AML-193 (cell line): ENCODE measurements at places on chromosomes 2 and 18.
A peak's percentile ranks its signal among the peaks of the same experiment; 100 is the strongest.

DNA sequence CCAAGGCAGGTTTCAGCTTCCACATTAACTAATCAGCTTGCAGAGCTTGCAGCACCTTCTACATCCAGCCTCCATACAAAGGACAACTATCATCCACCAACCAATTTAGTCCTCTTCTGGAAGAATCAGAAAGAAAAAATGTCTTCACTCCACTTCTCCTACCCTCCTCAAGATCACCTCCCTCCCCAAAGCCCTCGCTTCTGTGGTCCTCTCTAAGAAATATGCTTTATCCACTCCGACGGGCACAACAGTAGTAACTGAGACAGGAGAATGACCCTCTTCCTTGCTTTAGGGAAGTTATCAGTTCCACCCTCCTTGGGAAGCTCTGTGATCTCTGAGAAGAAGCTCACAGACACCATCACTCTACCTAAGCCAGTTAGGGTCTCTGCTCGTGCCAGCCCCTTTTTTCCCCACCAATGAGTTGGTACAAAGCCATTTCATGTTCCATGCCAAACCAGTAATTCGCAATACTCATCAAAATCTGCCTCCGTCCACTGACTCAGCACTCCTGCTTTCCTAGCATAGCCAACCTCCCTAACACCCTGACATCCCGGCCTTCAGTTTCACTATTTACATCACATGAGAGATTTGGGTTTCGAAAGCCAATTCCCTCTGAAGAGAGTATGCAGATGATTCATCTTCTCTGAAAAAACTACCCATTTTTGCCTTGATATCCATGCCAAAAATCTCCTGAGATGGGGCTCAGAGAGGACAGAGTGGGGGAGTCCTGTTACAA, 114.1 kb upstream of the PKDCC start:
- no peak for DNase-seq

GRCh38 chr18:54269893-54270844, 852 bp downstream of the POLI start:
- peak; percentile 65 for DNase-seq

- no peak for DNase-seq
Observed at GRCh38 chr2:163719331-163719730, 16.5 kb downstream of the FIGN start.

GRCh38 chr2:168495524-168495923, 39.5 kb downstream of the CERS6 start:
- no peak for DNase-seq

DNA sequence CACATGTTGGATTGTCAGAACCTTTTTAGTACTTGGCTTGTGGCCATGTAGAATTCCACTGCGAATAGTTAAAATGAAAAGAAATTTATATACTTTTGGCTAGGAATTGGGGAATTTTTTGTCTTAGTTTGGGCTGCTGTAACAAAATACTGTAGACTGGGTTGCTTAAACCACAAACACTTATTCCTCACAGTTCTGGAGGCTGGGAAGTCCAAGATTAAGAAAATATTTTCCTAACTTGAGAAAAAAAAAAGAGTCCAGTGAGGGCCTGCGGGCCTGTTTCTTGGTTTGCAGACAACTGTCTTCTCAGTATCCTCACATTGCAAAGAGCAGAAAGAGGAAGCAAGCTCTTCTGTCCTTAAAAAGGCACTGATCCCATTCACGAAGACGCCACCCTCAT, 81.9 kb downstream of the CD226 start:
- no peak for DNase-seq

GRCh38 chr2:217370391-217370790, 510.5 kb upstream of the TNP1 start:
- DNase-seq, result no peak

GRCh38 chr2:241885291-241885945, 15.9 kb downstream of the RTP5 start:
- no peak for DNase-seq

DNA sequence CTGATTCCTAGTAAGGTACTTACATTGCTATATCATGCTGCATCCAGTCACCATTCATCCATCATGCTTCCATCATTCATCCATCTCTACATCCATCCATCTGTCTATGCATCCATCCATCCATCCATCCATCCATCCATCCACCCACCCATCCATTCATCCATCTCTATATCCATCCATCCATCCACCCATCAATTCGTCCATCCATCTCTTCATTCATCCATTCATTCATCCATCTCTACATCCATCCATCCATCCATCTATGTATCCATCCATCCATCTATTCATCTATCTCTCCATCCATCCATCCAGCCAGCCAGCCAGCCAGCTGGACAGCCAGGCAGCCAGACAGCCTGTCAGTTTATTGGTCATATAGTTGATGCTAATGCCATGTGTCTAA, 20.7 kb downstream of the PRKCE start:
- DNase-seq, result no peak

DNA sequence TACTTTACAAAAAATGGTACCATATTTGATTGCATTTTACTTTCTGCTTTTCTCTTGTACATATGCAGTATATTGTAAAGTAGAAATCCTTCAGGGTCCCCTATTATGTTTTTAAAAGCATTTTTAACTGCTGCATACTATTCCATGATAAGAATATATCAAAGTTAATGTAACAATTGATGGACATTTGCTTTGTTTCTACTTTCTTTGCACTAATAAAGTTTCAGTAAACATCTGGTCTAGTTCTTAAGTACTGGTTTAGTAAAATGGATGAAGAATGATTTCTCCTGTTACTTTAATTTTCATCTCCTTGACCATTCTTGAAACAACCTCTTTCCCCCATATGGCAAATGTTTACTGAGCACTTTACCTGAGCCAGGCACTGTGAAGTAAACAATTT, 1.7 kb downstream of the MRPS9 start:
- no peak for DNase-seq

DNA sequence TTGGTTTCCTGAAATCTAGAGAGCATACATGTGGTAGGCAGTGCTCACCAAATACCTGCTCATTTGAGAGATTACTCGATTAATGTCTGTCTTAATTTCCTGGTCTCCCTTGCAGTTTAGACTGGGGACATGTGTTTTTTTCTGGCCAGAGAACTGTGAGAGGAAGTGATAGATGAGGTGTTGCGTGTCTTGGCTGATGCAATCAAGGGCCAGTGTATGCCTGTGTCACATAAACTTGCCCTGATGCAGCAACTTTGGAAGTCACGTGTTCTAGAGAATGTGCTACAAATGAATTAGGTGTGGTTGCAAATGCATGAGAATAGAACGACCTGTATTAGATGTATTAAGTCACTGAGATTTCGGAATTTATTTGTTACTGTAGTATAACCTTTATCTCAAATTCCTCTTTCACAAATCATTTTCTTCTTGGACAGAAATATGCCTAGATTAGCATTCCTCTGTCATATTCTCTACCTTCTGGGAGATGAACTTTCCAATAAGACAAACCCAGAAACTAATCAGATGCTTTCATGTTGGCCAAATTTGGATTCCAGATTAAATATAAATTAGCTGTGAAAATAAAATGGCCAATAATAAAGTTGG, 9.9 kb upstream of the IL1A start:
- peak; percentile 93 for DNase-seq

- DNase-seq, result peak; percentile 40
Observed at GRCh38 chr2:57597940-57598339, 448.7 kb upstream of the VRK2 start.

- no peak for DNase-seq
Observed at GRCh38 chr2:223019390-223019930, 32.5 kb upstream of the KCNE4 start.

- no peak for DNase-seq
Observed at GRCh38 chr18:65748321-65748720, 2.5 kb upstream of the CDH7 start.

GRCh38 chr2:150371044-150371818, 116.2 kb downstream of the RND3 start:
- no peak for DNase-seq
